ENCODE measurements at places on chromosomes 2 and 18.

DNA sequence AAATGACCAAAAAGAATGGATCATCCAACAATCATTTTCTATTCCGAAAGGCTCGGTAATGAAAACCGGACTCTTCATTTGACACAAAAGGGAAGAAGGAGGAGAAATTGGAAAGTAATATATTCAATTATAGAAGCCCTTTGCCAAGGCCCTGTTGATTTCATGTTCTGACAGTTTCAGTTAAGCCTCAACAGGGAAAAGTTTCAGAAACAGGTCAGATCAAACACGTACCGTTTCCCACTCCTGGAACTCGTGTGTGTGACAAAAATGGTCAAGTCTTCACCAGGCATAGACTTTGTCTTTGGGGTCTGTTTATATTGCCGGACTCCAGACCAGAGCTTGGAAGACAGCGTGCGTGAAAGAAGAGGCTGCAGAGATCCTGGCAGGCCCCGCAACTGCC is 101.3 kb upstream of the BCL2L11 start:
- no peak for DNase-seq

DNA sequence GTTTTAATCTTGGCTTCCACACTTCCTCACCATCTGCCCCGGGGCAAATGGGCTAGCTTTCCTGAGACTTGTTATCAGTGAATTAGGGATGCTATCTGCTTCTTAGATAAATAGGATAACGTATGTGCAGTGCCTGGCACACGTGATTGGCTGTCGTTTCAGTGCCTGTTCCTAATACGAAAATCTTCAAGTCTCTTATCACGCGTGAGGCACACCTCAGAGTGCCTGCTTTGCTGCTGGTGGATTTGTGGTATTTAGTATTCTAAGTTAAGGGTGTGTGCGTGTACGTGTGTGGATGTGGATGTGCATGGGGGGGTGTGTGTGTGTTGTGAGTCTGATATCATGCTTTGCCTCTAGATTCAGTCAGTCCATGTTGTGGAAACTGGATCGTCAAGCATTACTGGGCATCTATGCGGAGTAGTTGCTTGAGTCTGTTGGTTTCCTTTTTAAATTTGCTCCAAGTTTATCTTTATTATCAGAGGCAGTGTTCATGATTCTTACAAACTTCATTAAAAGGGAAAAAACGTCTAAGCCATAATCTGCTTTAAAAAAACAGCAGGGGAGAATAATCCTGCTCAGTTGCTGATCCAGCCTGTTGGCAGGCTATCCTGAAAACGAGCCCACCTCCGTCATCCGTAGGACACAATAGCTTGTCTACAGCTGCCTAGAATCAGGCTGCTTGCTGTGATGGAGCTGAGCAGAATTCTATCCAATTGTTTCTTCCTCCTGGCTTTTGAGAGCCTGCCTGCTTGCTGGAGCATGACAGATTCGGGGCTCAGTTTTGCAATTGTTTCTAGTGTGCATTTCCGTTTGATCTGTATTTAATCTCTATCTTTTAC is 6.6 kb downstream of the SH3RF3 start:
- DNase-seq: no peak

- DNase-seq: no peak
These were observed 422.2 kb upstream of the FSIP2 start for GRCh38 chr2:185316383-185316782.

DNA sequence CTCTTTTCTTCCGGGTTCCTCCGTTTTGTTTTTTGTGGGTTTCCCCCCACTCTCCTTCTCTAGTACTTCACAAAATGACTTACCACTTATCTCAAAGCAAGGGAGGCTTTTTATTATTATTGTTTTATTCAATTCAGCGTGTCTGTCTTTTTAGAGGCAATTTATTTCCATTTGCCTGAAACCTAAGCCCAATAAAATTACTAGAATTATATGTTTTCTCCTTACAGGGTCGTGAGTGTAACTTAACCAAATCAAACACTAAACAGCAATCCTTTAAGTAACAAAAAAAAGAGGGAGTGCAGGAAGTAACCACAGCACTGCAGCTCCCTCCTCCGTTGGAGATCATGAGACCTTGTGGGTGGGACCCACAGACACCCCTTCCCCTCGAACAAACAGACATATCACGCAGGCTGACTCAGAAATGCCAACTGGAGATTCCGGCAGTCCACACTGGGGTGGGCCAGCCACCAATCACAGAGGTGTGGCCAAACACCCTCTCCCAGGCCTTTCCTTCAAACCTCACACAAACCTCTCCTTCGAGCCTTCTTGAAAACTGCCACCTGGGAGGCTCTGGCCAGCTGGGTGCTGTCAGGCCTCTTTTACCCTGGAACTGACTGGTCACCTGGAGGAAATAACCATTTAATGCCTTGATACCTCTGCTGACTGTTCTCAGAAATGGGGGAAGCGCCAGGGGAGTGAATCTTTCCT is 207.1 kb upstream of the SMAD2 start:
- DNase-seq: no peak

GRCh38 chr18:4017480-4017879 is 437.6 kb downstream of the DLGAP1 start:
- no peak for DNase-seq

DNA sequence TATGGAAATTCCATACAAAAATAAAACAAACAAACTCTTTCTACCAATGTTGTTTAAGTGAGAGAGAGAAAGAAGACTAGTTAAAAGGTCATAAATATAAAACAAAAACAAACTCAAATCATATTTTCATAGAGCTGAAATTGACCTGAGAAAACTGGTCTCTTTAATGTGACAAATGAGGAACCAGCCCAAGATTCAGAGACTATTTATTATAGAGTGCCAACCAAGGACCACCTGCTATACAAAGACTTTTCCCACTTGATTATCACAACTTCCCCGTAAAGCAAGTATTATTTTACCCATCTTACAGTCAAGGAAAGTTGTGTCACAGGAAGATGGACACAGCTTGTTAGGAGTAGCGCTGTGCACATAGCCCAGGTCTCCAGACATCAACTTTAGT is 13.3 kb downstream of the ANKRD44 start:
- no peak for DNase-seq

- no peak for DNase-seq
These were observed 58.4 kb downstream of the SPIRE1 start for GRCh38 chr18:12599543-12599942.

GRCh38 chr2:169824373-169825333 is at the start of gene METTL5:
Gene METTL5, minus strand, starts transcription at chr2:169824905. Its CDS starts 308 bp downstream, at chr2:169824597.
- DNase-seq: peak; percentile 12

DNA sequence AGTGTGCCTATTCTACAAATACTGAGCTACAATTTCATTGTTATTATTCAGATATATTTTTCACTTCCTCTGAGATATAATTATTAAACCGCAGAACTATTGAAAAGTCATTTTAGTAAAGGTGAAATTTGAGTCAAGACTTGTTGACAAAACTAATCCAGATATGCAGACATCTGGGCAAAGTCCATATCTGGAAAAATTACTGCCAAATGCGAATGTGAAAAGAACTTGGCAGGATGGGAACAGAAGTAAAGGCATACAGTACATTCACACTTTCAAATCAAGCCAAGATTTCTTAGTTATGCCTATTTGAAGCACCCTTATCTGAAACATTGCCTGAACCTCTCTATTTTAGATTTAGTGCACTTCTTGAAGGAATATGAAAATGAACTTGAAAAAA is 923.6 kb downstream of the CCDC85A start:
- DNase-seq: no peak
